ENCODE measurements at places on chromosomes 12 and 14.

DNA sequence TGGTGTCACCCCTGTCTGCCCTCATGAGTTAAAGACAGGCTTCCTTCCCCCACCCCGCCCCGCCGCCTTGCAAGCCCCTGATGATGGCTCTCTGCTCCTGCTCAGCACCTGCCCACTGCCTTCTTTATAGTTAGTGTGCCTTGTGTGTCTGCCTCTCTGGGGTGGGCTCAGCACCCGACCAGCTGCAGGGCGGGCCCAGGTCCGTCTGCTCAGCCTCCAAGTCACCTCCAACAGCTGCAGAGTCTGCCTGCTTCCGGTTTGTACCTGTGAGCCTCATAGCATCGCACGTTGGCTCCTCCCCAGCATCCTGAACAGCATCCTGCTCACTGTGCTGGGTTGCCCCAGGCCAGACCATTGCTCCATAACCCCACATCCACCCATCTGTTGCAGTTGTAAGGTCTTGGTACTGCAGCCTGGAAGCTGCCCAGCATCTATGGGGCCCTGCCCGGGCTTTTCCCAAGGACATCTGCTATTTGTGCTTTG lies 3.5 kb downstream of the TGFB3 start:
- DNase-seq = no peak

DNA sequence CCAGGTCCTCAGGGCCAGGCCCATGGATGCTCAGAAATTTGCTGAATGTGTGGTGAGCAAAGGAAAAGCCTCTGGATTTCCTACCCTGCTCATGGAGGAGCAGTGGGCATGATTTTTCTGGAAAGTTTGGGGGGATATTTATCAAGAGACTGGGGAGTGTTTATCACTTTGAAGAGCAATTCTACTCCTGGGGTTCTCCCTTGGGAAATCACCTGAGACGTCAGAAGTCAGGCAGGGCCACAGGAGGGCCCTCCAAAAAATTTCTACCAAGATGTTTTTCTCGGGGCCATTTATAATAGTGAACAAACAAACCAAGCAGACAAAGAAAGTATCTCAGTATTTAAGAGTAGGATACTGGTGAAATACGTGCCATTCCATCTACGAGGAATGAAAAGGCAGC lies 20.1 kb upstream of the EIF2B2 start:
- no peak for DNase-seq

- DNase-seq = no peak
Measured at GRCh38 chr12:97960741-97961608, 498.4 kb downstream of the RMST start.

- DNase-seq = no peak
Measured at GRCh38 chr14:49294621-49295148, 291.5 kb downstream of the RPS29 start.

DNA sequence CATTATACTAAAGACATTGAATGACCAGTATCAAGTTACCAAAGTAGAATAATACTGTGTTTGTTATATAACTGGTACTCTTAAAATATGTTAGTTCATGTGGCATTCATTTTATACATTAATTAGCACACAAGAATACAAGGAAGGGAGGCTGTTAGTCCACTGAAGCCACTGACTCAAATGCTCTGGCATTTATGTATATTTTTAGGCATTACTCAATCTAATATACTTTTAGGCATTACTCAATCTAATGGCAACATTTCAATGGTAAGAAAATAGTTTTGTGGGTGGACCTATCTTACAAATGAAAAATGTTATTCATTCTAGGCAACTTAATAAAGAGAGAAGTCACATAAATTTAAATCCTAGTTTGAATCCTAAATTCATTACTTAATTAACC lies 874.4 kb upstream of the USP15 start:
- no peak for DNase-seq

- no peak for DNase-seq
Measured at GRCh38 chr14:73634011-73634833, 10.6 kb upstream of the DNAL1 start.

GRCh38 chr12:32768518-32768917 lies 12.8 kb upstream of the YARS2 start:
- no peak for DNase-seq

- no peak for DNase-seq
Measured at GRCh38 chr12:64912516-64913255, 88.2 kb downstream of the TBC1D30 start.

Data from left renal pelvis (tissue), 4 donors.